Endodermal cell (in vitro differentiated cells): ENCODE measurements at places on chromosomes 6 and 20. TPM values are rescaled to one million over a fixed set of nuclear protein-coding genes. Genes with fewer than 3 reads are reported as not detected.

Gene BPIFB4
- 0.33 TPM in 1 of 3 replicates, not detected in the others for total RNA-seq

Gene APCDD1L
- 6.4 and 7.8 TPM in 2 replicates for total RNA-seq

Gene FOXF2
- 0.19 TPM in 1 of 3 replicates, not detected in the others for total RNA-seq

Gene ZNF165
- 5.7 TPM in 2 replicates for total RNA-seq

GRCh38 chr20:50575865-50576720, 65.9 kb downstream of the PTPN1 start:
- DNase-seq = peak; percentile 89
- no peak overlapping the region for H3K27ac ChIP-seq
- H3K27me3 ChIP-seq = no peaks in the 10 kb centered on the region
- H3K4me3 ChIP-seq = no peak overlapping the region

DNA sequence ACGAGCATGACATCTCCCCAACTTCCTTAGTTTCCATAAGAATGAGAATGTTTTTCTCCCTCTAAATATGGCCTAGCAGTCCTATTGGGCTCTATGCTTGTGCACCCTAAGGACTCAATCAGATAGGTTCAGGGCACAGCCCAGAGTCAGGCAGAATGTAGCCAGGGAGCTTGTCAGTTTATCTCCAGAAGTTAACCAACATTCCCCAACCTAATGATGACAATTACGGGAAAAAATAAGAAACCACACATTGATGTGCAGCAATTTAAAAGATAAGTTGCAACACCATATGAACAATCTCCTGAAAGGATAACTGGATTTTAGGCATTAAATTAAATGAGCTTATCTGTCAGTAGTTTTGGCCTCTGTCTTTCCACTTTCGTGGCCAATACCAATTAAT, 71.1 kb downstream of the HDDC2 start:
- H3K27me3 ChIP-seq = no peaks in the 10 kb centered on the region
- no peak for DNase-seq
- H3K27ac ChIP-seq = no peak overlapping the region
- no peak overlapping the region for H3K4me3 ChIP-seq
- H3K4me1 ChIP-seq = peaks cover 6% of the 10 kb centered on the region
- H3K36me3 ChIP-seq = no peaks in the 10 kb centered on the region
